Vagina (tissue), 2 donors: ENCODE measurements at places on chromosomes 7 and 10.
A peak's percentile ranks its signal among the peaks of the same experiment; 100 is the strongest.

DNA sequence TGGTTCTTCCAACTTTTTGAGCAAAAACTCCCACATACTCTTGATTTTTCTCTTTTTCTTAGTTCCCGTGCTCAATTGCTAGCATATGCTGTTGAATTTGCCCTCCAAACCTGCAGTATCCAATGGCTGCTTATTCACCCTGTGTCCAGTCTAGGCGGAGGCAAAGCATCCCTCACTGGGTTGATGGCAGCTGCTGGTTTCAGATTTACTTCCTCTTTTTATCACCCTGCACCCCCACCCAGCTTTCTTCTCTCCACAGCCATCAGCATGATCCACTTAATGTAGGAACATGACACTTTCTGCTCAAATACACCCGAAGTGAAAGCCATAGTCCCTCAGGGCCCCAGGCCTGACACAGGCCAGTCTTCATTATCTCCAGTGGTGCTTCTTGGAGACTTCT, 87.6 kb upstream of the ADARB2 start:
- no peaks in the 10 kb centered on the region for H3K4me1 ChIP-seq
- no peaks in the 10 kb centered on the region for H3K27me3 ChIP-seq
- DNase-seq, result no peak
- no peak overlapping the region for H3K27ac ChIP-seq
- H3K4me3 ChIP-seq, result no peak overlapping the region

- no peak for DNase-seq
- no peak overlapping the region for H3K4me3 ChIP-seq
- no peak overlapping the region for H3K27ac ChIP-seq
- H3K27me3 ChIP-seq, result no peaks in the 10 kb centered on the region
- peaks cover 10% of the 10 kb centered on the region for H3K36me3 ChIP-seq
Observed at GRCh38 chr10:121553511-121554264, 44.6 kb downstream of the FGFR2 start.

DNA sequence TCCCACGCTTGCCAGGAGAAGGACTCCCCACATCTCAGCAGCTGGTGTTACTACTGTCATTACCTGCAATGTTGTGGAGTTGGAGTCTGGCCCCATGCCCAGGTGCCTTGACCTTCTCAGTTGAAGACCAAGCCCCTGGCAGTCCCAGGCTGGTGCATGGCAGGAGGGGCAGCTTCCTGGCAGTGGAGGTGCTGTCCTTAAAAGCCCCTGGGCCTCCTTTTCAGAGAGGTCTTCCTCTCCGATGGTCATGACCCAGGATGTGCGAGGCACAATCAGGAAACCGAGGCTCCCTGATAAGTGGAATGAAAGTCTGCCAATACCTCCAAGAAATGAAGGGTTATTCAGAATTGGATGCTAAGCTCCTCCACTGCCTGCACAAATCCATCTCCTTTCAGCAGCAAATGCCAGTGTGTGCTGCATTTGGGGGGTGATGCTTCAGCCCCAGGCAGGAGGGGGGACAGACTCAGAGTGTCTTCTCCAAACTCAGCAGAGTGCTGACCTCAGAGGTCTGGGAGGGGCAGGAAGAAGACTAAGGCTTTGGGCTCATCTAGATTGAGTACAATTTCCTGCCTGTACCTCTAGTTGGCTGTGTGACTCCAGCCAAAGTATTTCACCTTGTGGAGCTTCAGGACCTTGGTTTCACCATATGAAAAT, 97.0 kb upstream of the DDC start:
- DNase-seq, result peak; percentile 86
- H3K36me3 ChIP-seq, result peaks cover 5% of the 10 kb centered on the region
- H3K4me1 ChIP-seq, result peaks cover 72% of the 10 kb centered on the region
- H3K27ac ChIP-seq, result no peak overlapping the region
- H3K4me3 ChIP-seq, result no peak overlapping the region

GRCh38 chr7:80529362-80529761, 17.5 kb upstream of the GNAT3 start:
- DNase-seq, result no peak
- no peak overlapping the region for H3K27ac ChIP-seq
- no peaks in the 10 kb centered on the region for H3K36me3 ChIP-seq
- no peak overlapping the region for H3K4me3 ChIP-seq
- no peaks in the 10 kb centered on the region for H3K4me1 ChIP-seq

DNA sequence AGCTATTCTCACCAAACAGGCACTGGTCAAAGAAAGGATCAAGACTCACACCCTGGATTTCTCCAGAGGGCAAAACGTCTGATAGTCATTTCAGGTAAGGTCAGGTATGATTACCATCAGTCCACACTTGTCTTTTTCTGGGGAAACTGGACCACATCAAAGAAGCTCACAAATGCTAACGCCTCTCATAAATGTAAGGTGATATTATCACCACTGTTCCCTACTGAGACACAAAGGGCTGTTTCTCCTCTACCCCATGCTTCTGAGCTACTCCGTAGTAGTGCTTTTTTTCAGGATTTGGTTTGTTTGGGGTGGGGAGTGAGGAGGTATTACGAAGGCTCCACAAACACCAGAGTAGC, 51.6 kb downstream of the CREB3L2 start:
- peaks cover 35% of the 10 kb centered on the region for H3K4me1 ChIP-seq
- H3K36me3 ChIP-seq, result no peaks in the 10 kb centered on the region
- no peak for DNase-seq
- no peak overlapping the region for H3K27ac ChIP-seq

- DNase-seq, result no peak
- H3K4me3 ChIP-seq, result no peak overlapping the region
- no peaks in the 10 kb centered on the region for H3K27me3 ChIP-seq
- H3K27ac ChIP-seq, result no peak overlapping the region
Observed at GRCh38 chr10:43699516-43699915, 50.8 kb upstream of the ZNF32 start.

DNA sequence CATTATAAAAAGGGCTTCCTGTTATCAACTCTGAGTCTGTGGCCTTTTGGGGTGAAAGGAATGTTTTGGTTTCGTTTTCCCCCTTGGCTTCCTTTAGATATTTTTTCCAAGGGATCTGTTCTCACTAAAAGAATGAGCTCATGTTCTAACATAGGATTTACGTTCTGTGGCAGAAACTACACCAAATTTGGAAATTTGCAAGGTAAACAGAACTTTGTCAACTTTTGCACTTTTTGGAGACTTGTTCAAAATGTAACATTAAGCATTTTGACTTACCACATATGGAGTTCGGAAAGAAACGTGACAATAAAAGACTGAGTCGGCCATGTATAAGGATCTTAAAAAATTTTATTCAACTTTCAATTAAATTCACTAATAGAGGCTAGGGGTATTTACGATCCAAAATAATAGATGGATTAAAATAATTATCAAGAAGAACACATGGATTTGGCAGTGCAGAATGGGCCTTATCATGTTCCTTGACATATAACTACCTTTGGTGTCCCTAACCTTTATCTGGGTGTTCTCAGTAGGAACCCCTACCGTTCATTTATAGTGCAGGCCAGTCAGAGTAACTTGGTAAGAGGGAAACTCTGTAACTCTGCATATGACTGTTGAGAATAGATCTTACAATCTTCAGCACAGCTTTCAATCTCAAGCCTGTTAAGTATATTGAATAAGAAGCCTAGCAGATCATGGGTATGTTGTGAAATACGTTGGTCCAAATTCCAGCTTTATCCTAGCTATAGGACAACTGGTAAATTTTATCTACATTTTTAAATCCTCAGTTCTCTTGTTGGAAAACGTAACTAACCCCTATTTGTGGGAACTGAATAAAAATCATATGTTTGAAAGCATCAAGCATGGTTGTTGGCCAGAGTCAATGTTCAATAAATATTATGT, 11.8 kb downstream of the CPED1 start:
- peak overlapping the region; percentile 62 for H3K27ac ChIP-seq
- no peak overlapping the region for H3K4me3 ChIP-seq
- peaks cover 37% of the 10 kb centered on the region for H3K4me1 ChIP-seq
- DNase-seq, result no peak
- H3K27me3 ChIP-seq, result no peaks in the 10 kb centered on the region

GRCh38 chr7:134891696-134892678, 94.3 kb upstream of the AGBL3 start:
- peak overlapping the region; percentile 49 for H3K4me3 ChIP-seq
- H3K4me1 ChIP-seq, result peaks cover 39% of the 10 kb centered on the region
- no peaks in the 10 kb centered on the region for H3K27me3 ChIP-seq
- no peaks in the 10 kb centered on the region for H3K36me3 ChIP-seq
- peak overlapping the region; percentile 83 for H3K27ac ChIP-seq

DNA sequence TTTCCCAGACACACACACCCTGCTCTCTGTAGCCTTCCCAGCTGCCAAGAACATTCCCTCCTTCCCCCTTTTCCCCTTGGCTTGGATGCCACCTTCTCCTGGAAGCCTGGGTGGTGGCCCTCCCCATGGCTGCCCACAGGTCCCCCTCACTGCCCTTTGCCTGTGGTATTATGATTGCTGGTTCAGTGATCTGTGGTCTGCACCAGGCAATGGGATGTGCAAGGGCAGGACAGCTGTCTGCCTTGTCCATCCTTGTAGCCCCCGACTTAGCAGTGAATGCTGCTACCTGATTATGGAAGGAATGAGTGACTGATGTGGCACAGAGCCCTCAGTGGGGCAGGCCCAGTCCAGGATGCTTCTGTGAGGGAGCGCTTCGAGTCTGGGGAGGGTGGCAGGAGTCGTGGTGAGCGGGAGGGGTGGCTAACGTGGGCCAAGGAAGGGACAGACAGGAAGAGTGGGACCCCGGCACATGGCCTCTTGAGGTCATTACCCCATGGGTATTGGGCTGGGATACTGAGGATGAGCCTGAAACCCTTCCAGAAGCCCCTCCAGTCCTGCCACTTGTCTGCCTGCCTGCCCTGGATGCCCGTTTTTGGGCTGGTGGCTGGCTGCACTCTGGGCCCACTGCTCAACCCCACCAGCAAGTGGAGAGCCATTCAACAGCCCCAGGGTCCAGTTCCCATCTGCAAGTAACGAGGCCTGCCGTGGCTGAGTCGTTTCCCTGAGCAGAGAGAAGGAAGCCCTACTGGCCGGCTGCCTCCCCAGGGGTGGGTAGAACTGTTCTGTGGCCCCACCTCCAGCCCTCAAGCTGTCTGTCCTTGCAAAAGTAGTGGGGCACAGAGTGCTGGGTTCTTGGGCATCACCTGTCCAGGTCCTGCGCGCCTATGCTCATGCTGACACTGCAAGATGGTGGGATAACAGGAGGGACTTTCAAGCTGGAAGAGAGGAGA, 8.8 kb downstream of the CHST3 start:
- no peaks in the 10 kb centered on the region for H3K27me3 ChIP-seq
- peak overlapping the region; percentile 81 for H3K27ac ChIP-seq
- H3K36me3 ChIP-seq, result no peaks in the 10 kb centered on the region
- peaks cover 100% of the 10 kb centered on the region for H3K4me1 ChIP-seq
- DNase-seq, result no peak

GRCh38 chr10:94680544-94680943, 3.0 kb upstream of the CYP2C18 start:
- no peak overlapping the region for H3K27ac ChIP-seq
- H3K4me1 ChIP-seq, result no peaks in the 10 kb centered on the region
- no peaks in the 10 kb centered on the region for H3K36me3 ChIP-seq
- no peak overlapping the region for H3K4me3 ChIP-seq
- DNase-seq, result no peak
- H3K27me3 ChIP-seq, result no peaks in the 10 kb centered on the region

DNA sequence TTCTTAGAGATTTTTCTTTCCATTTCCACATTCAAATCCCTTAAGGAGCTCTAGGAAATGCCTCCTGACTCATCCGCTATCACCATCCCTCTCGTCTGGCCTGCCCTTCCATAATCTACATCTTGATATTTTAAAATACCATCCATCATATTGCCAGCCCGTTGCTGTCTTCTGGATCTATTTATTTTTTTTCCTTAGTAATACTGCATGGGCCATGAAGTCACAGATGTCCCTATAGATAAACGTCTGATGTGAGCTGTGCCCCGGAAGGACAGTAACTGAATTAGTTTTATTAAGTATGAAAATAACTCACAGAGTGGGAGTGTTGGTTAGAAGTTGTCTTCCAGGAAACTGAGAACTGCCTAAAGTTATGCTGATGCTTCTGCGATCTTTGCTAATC, 76.2 kb downstream of the KLF6 start:
- H3K27me3 ChIP-seq, result no peaks in the 10 kb centered on the region
- H3K4me1 ChIP-seq, result no peaks in the 10 kb centered on the region
- H3K4me3 ChIP-seq, result no peak overlapping the region
- H3K27ac ChIP-seq, result no peak overlapping the region
- H3K36me3 ChIP-seq, result no peaks in the 10 kb centered on the region

- H3K27me3 ChIP-seq, result no peaks in the 10 kb centered on the region
- H3K27ac ChIP-seq, result no peak overlapping the region
- H3K4me3 ChIP-seq, result no peak overlapping the region
- no peaks in the 10 kb centered on the region for H3K4me1 ChIP-seq
- no peak for DNase-seq
Observed at GRCh38 chr10:66102756-66103155, 823.1 kb upstream of the LRRTM3 start.

DNA sequence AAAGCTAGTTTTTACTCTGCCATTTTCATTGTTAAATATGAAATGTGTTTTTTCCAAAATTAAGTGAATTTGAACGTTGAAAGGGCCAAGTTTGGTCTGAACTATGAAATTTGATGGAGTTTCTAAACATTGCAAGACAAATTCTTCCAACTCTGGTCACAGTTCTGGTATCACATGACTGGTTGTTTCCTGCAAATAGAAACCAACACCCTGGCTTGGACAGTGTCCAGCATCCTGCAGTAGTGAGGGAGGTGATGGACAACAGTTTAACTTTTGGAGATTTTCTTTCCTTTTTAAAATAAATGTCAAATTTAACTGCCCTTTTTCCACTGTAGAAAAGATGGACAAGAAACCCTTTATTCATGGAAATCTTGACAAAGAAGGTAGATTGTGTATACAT, 54.8 kb upstream of the AGBL3 start:
- H3K36me3 ChIP-seq, result peaks cover 18% of the 10 kb centered on the region
- H3K4me1 ChIP-seq, result peaks cover 21% of the 10 kb centered on the region
- no peak overlapping the region for H3K4me3 ChIP-seq
- no peaks in the 10 kb centered on the region for H3K27me3 ChIP-seq
- no peak overlapping the region for H3K27ac ChIP-seq
- no peak for DNase-seq

GRCh38 chr7:76155938-76156337, 45.8 kb upstream of the SRRM3 start:
- H3K36me3 ChIP-seq, result no peaks in the 10 kb centered on the region
- no peak for DNase-seq
- no peak overlapping the region for H3K27ac ChIP-seq
- no peak overlapping the region for H3K4me3 ChIP-seq
- no peaks in the 10 kb centered on the region for H3K4me1 ChIP-seq

- H3K4me1 ChIP-seq, result no peaks in the 10 kb centered on the region
- no peak overlapping the region for H3K27ac ChIP-seq
- no peaks in the 10 kb centered on the region for H3K27me3 ChIP-seq
- H3K36me3 ChIP-seq, result no peaks in the 10 kb centered on the region
- no peak overlapping the region for H3K4me3 ChIP-seq
Observed at GRCh38 chr10:47030191-47030703, 119.0 kb downstream of the PTPN20 start.

GRCh38 chr7:139495580-139496125, 12.2 kb upstream of the KLRG2 start:
- no peaks in the 10 kb centered on the region for H3K27me3 ChIP-seq
- no peak overlapping the region for H3K27ac ChIP-seq
- H3K4me1 ChIP-seq, result peaks cover 9% of the 10 kb centered on the region
- no peaks in the 10 kb centered on the region for H3K36me3 ChIP-seq

GRCh38 chr7:147207988-147208387, 1091.4 kb downstream of the CNTNAP2 start:
- H3K27ac ChIP-seq, result no peak overlapping the region
- H3K4me1 ChIP-seq, result no peaks in the 10 kb centered on the region
- H3K36me3 ChIP-seq, result no peaks in the 10 kb centered on the region
- no peaks in the 10 kb centered on the region for H3K27me3 ChIP-seq

GRCh38 chr10:96622013-96622787, 35.4 kb upstream of the TM9SF3 start:
- no peaks in the 10 kb centered on the region for H3K4me1 ChIP-seq
- H3K27me3 ChIP-seq, result no peaks in the 10 kb centered on the region
- H3K27ac ChIP-seq, result no peak overlapping the region
- no peaks in the 10 kb centered on the region for H3K36me3 ChIP-seq
- no peak for DNase-seq
